ENCODE measurements at places on chromosomes 1 and 21.

GRCh38 chr21:36654796-36655325, 44.1 kb upstream of the SIM2 start:
- no peak for DNase-seq

GRCh38 chr1:52055066-52055865, at the start of gene TXNDC12:
TXNDC12 (minus strand) TSS chr1:52055191; CDS start chr1:52055096, 95 bp downstream.
- peak; percentile 92 for DNase-seq

GRCh38 chr1:47444562-47445465, 7.0 kb downstream of the FOXD2 start:
- DNase-seq, result no peak

- DNase-seq, result peak; percentile 15
Measured at GRCh38 chr1:89198491-89199072, at the start of gene GBP4. GBP4 (minus strand) TSS chr1:89198942; CDS start chr1:89198834, 108 bp downstream.

DNA sequence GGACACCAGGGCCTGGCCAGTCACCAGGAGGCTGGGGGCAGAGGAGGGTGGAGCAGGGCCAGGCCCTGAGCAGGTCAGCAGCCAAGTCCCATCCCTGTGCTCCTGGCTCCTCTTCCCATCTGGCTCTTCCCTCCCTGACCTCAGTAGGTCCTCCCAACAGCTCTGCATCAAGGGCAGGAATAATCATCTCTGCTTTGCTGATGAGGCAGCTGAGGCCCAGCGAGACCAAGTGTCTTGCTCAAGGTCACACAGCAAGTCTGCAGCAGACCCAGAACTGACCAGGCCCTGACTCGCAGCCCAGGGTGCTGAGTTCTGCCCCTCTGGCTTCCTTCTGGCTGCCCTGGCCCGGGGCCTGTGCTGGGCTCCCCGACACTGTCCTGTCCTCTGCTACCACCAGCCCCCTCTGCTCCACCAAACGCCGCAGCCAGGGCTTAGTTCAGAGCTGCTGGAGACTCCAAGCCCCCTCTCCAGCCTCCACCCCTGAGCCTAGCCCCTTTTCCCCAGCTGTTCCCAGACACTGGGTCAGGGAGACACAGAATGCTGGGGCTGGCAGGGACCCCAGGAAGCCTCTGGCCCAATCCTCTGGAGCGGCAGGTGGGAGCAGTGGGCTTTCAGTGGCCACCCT, 224.9 kb downstream of the PTPRU start:
- no peak for DNase-seq

DNA sequence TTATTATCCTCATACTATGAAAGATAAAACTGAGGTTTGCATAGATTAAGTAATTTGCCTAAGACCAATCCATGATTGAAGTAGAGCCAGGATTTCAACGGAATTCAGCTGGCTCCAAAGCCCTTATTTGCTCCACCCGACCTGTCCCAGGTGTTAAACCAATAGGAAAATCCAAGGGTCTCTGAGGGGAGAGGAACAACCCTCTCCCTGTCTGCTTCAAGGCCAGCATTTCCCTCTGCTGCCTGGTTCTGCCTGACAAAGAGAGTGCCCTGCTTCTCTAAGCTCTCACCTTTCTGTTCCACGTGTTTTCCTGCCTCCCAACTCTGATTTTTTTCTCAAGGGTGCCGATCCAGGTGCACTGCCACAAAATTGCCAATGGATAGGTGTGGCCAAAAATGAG, 127.4 kb downstream of the UBE2U start:
- no peak for DNase-seq

- no peak for DNase-seq
Measured at GRCh38 chr21:38661889-38662568, 143.7 kb upstream of the ETS2 start.

GRCh38 chr1:154880671-154881070, 10.6 kb upstream of the KCNN3 start:
- no peak for DNase-seq

GRCh38 chr1:181726320-181727012, 243.1 kb downstream of the CACNA1E start:
- no peak for DNase-seq

GRCh38 chr1:91827087-91827458, 58.9 kb downstream of the TGFBR3 start:
- DNase-seq, result peak; percentile 61

GRCh38 chr21:16942703-16943102, 570.1 kb upstream of the CXADR start:
- peak; percentile 42 for DNase-seq

- DNase-seq, result peak; percentile 41
Measured at GRCh38 chr1:59028048-59028447, 244.2 kb upstream of the JUN start.

DNA sequence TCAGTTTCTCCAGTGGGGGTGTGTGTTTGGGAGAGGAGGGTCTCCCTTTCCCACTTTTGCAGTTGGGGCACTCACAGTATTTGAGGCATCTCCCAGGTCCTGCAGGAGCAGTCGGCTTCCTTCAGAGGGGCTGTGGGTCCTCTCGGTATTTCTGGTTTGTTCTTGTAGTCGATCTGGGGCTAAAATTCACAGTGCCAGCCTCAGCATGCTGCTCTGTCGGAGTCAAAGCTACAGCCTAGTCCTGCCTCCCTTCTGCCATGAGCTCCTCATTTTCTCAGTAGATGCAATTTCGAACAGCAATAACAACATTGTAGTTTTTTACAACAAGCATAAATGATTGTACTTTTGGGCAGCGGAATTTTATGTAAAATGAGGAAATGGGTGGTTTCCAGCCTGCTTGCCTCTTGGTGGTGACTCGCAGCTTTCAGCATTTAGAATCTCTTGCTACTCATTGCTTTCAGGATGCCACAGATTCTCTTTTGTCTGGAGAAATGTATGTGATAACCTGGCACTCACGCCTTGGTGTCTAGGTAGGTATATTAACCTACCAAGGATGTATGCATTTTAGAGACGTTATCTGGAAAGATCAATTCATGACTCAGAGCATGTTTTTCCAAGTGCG, 82.4 kb upstream of the C21orf91 start:
- DNase-seq, result no peak

GRCh38 chr1:243438815-243439214, 183.0 kb downstream of the SDCCAG8 start:
- no peak for DNase-seq

DNA sequence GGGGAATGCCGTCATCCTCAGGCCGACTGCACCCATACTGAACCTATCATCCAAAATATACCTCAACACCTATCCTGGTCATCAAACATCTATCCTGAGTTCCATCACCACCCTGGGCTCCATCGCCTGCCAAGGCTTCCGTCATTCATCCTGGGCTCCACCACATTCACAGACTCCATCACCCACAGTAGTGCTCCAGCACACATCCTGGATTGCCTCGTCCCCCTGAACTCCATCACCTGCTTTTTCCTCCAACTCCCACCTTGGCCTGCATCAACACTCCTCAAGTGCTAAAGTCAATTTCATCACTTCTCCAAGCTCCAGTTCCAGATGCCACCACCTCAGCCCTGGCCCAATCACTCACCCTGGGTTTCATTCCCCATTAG, 7.8 kb downstream of the MAP3K6 start:
- DNase-seq, result no peak

GRCh38 chr1:246373828-246374569, 133.1 kb downstream of the SMYD3 start:
- no peak for DNase-seq

DNA sequence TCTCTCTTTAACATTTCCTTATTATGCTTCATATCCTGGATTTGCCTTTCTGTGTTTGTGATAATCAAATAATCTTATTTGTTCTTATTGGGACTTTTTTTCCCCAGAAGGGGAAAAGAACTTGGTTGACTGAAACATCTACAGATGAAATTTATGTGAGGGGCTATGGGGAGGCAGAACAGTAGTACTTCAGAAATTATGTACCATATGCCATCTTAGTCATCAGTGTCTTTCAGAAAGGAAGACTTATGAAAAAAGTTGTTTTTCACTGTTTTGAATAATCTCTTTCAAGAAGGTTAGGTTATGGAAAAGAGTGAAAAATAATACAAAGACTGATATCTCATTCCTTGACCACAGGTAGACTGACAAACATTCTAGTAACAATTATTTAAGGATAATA, 30.2 kb upstream of the TRAF5 start:
- DNase-seq, result no peak

- DNase-seq, result no peak
Measured at GRCh38 chr1:214650664-214651063, 47.7 kb downstream of the CENPF start.

DNA sequence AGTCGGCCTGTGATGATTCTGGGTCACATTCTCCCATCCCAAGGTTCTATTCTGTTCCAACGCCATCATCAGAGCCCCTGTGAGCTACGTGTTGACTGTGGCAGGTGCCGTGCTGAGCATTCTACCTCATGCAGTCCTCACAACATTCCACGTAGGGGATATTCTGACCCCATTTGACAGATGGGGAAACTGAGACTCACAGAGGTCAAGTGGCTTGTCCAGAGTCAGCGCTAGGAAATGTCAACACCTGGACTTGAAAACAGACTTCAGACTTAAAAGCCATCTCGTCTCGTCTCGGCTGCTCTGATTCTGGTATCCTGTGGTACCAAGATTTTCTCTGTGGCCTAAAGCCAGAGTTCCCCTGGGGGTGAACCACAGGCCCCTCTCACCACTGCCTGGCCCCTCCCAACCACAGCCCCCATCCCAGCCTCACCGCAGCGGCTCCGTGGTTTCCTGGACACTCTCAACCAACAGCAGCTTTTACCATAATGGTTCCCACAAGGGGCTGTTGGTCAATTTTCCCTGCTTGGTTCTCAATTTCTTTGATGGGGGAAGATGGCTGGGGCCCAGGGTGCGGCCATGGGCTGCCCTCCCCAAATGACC, 39.6 kb downstream of the SDC3 start:
- no peak for DNase-seq

DNA sequence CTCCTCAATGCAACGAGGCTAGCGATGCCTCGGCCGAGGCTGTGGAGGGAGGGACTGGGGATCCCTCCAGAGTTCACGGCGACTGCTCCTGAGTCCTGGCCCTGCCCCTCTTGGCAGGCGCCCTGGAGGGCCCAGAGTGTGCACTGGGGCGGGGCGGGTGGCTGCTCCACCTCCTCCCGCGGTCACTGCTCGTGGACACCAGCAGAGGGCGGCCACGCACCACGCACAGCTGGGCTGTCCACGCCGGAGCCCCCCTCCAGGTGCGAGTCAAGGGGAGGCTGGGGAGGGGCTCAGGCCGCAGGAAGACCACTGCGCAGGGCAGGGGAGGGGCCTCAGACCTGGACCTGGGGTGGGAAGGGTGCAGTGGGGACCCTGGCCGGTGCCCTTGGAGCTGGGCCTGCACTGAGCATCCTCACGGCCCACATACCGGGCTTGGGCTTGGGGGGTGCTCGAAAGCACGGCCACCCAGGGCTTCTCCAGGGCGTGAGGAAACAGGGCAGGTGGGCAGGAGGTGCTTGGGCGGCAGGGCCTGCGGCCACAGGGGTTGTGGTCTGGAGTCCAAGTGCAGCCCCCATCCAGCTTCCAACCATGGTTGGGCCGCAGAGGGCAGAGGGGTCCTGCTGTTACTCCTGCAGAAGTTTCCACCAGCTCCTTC, 20.6 kb upstream of the TTC34 start:
- DNase-seq, result no peak

GRCh38 chr21:36914244-36915013, 52.0 kb downstream of the HLCS start:
- DNase-seq, result no peak

- no peak for DNase-seq
Measured at GRCh38 chr1:63269571-63269970, 52.8 kb upstream of the FOXD3 start.

DNA sequence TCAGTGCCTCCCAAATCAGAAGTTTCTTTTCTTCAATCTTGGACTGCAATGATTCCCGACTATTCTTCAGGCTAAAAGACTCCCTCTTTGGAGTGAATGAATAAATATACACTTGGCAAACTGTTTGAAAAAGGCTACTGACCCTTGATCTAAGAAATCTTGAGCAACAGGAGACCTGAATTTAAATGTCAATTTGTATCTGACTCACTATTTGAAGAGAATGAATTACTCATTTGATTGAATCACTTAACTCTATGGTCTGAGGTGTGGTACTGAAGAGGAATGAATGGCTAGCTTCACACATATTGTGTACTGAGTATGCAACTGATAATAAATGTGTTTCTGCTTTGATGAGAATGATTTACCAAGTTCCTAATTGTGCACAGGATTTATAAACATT, 4.6 kb upstream of the SMG7 start:
- DNase-seq, result peak; percentile 15

- peak; percentile 22 for DNase-seq
Measured at GRCh38 chr1:84174051-84174556, 30.0 kb downstream of the PRKACB start.

DNA sequence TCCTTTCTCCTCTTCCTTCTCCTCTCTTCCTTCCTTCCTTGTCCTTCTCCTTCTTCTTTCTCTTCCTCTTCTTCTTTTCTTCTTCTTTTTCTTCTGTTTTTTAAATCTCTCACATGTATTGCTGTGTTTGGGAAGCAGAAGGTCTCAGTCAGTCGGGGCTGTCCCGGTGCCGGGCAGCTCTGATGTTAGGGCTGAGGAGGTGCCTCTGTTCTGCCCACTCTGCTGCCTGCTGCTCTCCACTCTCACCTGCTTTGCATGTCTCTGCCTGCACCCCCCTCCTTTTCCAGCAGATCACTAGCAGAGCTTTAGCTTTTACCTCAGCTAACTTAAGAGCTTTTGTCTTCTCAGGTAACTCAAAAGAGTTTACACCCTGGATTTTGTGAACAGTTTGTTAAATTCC, 276.6 kb downstream of the CHRM3 start:
- no peak for DNase-seq

- no peak for DNase-seq
Measured at GRCh38 chr1:192552760-192553191, 22.8 kb upstream of the RGS1 start.

- no peak for DNase-seq
Measured at GRCh38 chr21:28106370-28106890, 886.2 kb downstream of the LTN1 start.

- no peak for DNase-seq
Measured at GRCh38 chr1:18261891-18262290, 154.3 kb downstream of the IGSF21 start.

- no peak for DNase-seq
Measured at GRCh38 chr1:17258758-17259130, 9.8 kb downstream of the PADI3 start.

GRCh38 chr1:201405484-201405831, 6.3 kb upstream of the LAD1 start:
- peak; percentile 88 for DNase-seq

- no peak for DNase-seq
Measured at GRCh38 chr1:25504706-25505595, 38.5 kb upstream of the LDLRAP1 start.
